ENCODE measurements at places on chromosomes 4 and X. TPM values are rescaled to one million over a fixed set of nuclear protein-coding genes. Genes with fewer than 3 reads are reported as not detected.
A peak's percentile ranks its signal among the peaks of the same experiment; 100 is the strongest.

Gene CYBB
- 13.0 TPM for total RNA-seq

Gene KCTD8
- total RNA-seq = 5.8 TPM

Gene BRS3
- not detected for total RNA-seq

Gene ACSL4
- 53.2 TPM for total RNA-seq

Gene FHDC1
- total RNA-seq = 26.2 TPM

Gene MAGEA11
- total RNA-seq = not detected

Gene CT83
- not detected for total RNA-seq

Gene CNOT6L
- 44.2 TPM for total RNA-seq

Gene ELOVL6
- total RNA-seq = 2.1 TPM

Gene GYPB
- total RNA-seq = not detected

GRCh38 chr4:154961263-154961662 lies 180.2 kb downstream of the RBM46 start:
- no peak for DNase-seq
- H3K27ac ChIP-seq = no peak overlapping the region
- peaks cover 4% of the 10 kb centered on the region for H3K4me1 ChIP-seq
- H3K4me3 ChIP-seq = no peak overlapping the region
- no peaks in the 10 kb centered on the region for H3K36me3 ChIP-seq
- H3K27me3 ChIP-seq = no peaks in the 10 kb centered on the region

GRCh38 chr4:127249066-127249766 lies 383.5 kb upstream of the INTU start:
- no peak for DNase-seq
- H3K4me3 ChIP-seq = no peak overlapping the region
- no peak overlapping the region for H3K27ac ChIP-seq
- no peaks in the 10 kb centered on the region for H3K4me1 ChIP-seq
- no peaks in the 10 kb centered on the region for H3K36me3 ChIP-seq

DNA sequence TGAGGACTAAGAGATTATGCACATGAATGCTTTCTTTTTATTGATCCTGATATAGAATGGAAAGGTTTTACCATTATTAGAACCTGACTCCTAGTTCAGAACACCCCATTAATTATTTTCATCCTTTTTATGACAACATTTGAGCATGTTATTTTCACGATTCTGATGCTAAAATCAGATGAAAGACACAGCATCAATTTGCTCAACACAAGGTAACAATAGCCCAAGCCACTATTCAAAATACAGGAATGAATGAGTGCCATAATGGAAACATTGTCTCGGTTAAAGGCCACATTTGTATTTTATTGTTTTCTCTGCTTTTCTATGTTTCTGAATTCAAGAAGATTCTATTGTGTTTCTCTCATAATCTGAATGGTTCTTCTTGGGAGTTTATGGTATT lies 126.3 kb upstream of the POF1B start:
- H3K4me1 ChIP-seq = no peaks in the 10 kb centered on the region
- H3K27ac ChIP-seq = no peak overlapping the region
- no peak overlapping the region for H3K4me3 ChIP-seq
- DNase-seq = no peak
- no peaks in the 10 kb centered on the region for H3K27me3 ChIP-seq

GRCh38 chrX:41245641-41246040 lies 88.3 kb upstream of the DDX3X start:
- no peak overlapping the region for H3K4me3 ChIP-seq
- H3K27ac ChIP-seq = peak overlapping the region; percentile 38
- H3K27me3 ChIP-seq = no peaks in the 10 kb centered on the region
- H3K36me3 ChIP-seq = no peaks in the 10 kb centered on the region

- H3K27me3 ChIP-seq = no peaks in the 10 kb centered on the region
- no peaks in the 10 kb centered on the region for H3K36me3 ChIP-seq
- no peak overlapping the region for H3K4me3 ChIP-seq
- no peak overlapping the region for H3K27ac ChIP-seq
- no peaks in the 10 kb centered on the region for H3K4me1 ChIP-seq
These were observed 46.7 kb downstream of the CXorf49B start for GRCh38 chrX:71809886-71810285.

- H3K36me3 ChIP-seq = no peaks in the 10 kb centered on the region
- no peaks in the 10 kb centered on the region for H3K27me3 ChIP-seq
- no peak overlapping the region for H3K4me3 ChIP-seq
- no peak for DNase-seq
These were observed 31.6 kb downstream of the SLC9A6 start for GRCh38 chrX:136016881-136017280.

- DNase-seq = no peak
- H3K4me3 ChIP-seq = no peak overlapping the region
- H3K36me3 ChIP-seq = no peaks in the 10 kb centered on the region
- H3K4me1 ChIP-seq = no peaks in the 10 kb centered on the region
These were observed 188.4 kb upstream of the CLNK start for GRCh38 chr4:10872833-10873517.

DNA sequence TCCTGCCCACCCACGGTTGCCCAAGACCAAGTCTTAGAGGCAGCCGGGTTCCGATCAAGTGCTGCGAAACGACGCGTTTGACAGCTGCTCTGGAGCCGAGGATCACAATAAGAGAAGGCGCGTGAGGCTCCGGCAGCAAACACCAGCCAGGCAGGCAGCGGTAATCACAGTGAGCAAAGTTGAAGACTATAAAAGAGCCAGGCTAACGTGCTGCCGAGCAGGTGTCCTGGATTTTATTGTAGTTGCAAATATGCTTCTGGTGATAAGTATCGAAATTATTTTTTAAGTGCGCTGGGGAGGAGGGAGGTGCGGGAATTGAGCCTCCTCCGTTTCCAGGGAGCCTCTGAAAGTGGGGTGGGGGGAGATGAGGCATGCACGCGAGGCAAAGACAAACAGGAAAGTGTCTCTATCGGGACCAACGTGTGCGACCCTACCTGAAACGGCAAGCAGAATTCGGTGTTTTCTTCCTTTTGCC lies 590 bp downstream of the GABRA2 start:
- H3K36me3 ChIP-seq = no peaks in the 10 kb centered on the region
- peaks cover 7% of the 10 kb centered on the region for H3K4me1 ChIP-seq
- no peak overlapping the region for H3K4me3 ChIP-seq
- peaks cover 7% of the 10 kb centered on the region for H3K27me3 ChIP-seq
- no peak overlapping the region for H3K27ac ChIP-seq

DNA sequence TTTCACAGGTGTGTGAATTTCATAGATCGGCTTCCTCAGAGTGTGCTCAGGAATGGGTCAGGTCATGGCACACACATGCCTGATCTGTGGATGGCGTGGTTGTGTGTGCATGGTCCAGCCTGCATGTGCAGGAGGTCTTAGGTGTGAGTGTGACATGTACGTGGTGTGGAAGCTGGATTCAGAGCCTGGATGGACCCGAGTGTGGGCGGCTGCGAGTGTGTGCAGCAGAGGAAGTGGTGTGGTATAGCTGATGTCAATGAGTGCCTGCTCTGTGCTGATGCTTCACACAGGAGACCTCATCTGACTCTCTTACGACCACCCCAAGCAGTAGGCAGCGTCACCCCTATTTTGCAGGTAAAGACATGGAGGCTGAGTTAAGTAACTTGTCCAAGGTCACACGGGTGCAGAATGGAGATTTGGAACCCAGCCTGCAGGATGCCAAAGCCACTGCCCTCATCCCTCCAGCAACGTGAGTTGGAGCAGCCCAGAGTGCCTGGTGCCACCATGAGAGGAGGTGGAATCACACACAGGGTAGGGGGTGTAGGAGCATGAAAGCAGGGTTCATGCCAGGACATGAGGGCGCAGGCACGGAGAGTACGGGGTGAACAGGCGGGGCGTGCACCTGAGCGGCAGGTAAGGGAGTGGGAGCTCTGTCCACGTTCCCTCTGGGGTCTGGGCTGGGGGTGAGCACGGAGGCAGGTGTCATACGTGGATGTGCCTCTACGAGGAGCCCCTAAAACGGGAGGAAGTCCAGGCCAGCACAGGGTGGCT lies 24.2 kb upstream of the C4orf50 start:
- no peaks in the 10 kb centered on the region for H3K4me1 ChIP-seq
- DNase-seq = no peak
- H3K4me3 ChIP-seq = no peak overlapping the region
- no peak overlapping the region for H3K27ac ChIP-seq
- H3K27me3 ChIP-seq = no peaks in the 10 kb centered on the region

- no peaks in the 10 kb centered on the region for H3K4me1 ChIP-seq
- DNase-seq = no peak
- H3K27ac ChIP-seq = no peak overlapping the region
- H3K27me3 ChIP-seq = no peaks in the 10 kb centered on the region
- no peak overlapping the region for H3K4me3 ChIP-seq
These were observed 10.7 kb upstream of the WDR17 start for GRCh38 chr4:176054942-176055341.

- DNase-seq = no peak
- no peak overlapping the region for H3K4me3 ChIP-seq
- H3K36me3 ChIP-seq = no peaks in the 10 kb centered on the region
- H3K27me3 ChIP-seq = no peaks in the 10 kb centered on the region
- H3K27ac ChIP-seq = no peak overlapping the region
- H3K4me1 ChIP-seq = no peaks in the 10 kb centered on the region
These were observed 21.8 kb upstream of the P2RY10 start for GRCh38 chrX:78923198-78924015.

- H3K4me1 ChIP-seq = peaks cover 14% of the 10 kb centered on the region
- peaks cover 15% of the 10 kb centered on the region for H3K36me3 ChIP-seq
- no peaks in the 10 kb centered on the region for H3K27me3 ChIP-seq
- DNase-seq = no peak
These were observed 934 bp upstream of the SEC31A start for GRCh38 chr4:82891707-82892466.

GRCh38 chr4:123216543-123216942 lies 180.1 kb upstream of the SPRY1 start:
- no peaks in the 10 kb centered on the region for H3K4me1 ChIP-seq
- no peak overlapping the region for H3K27ac ChIP-seq
- no peak for DNase-seq
- H3K27me3 ChIP-seq = no peaks in the 10 kb centered on the region
- H3K4me3 ChIP-seq = no peak overlapping the region

DNA sequence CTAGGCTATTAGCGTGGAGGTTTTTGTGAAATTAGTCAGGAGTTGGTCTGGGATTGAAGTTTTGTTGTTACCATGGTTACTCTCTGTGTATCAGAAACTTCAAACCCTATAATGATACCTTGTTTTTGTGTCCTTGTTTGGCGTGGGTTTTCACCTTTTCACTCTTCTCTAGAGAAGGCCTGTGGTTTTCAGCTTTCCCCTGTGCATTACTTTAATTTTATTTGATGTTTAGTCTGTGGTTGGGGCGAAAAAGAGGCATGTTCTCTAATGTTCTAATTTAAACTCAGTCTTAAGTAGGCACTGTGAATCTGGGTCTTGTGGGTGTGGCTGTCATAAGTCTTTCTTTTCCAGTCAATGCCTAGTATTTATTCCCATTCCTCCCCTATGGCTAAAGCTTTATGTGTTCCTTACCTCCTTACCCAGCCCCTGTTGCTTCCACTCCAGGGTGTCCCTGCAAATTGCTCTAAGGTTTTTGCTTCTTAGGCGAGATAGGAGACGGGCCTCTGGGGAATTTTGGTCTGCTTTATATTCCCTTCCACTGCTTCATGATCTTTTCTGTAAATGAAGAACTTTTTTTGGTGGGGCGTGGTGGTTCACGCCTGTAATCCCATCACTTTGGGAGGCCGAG lies 326.3 kb upstream of the ZCCHC13 start:
- no peaks in the 10 kb centered on the region for H3K27me3 ChIP-seq
- no peaks in the 10 kb centered on the region for H3K4me1 ChIP-seq
- DNase-seq = no peak
- H3K36me3 ChIP-seq = no peaks in the 10 kb centered on the region
- no peak overlapping the region for H3K4me3 ChIP-seq

- H3K36me3 ChIP-seq = no peaks in the 10 kb centered on the region
- no peak overlapping the region for H3K27ac ChIP-seq
- no peaks in the 10 kb centered on the region for H3K4me1 ChIP-seq
These were observed 10.8 kb downstream of the JAKMIP1 start for GRCh38 chr4:6189511-6189910.

DNA sequence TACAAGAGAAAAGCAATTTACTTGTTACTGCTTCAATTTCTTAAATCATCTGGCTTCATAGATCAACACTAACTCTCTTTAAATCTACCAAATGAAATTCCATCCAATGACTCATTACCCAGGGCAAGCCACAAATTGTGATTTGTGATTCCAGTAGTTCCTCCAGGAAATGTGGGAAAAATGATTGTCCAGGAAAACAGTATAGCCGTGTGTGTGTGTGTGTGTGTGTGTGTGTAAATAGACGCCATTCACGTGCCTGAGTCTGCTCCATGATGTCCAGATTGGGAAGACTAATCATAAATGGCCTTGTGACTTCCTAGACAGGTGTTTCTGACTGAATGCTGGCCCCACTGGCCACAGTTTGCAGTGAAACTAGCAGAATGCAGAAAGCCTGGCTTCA lies 121.3 kb downstream of the HS6ST2 start:
- H3K4me3 ChIP-seq = no peak overlapping the region
- DNase-seq = no peak

DNA sequence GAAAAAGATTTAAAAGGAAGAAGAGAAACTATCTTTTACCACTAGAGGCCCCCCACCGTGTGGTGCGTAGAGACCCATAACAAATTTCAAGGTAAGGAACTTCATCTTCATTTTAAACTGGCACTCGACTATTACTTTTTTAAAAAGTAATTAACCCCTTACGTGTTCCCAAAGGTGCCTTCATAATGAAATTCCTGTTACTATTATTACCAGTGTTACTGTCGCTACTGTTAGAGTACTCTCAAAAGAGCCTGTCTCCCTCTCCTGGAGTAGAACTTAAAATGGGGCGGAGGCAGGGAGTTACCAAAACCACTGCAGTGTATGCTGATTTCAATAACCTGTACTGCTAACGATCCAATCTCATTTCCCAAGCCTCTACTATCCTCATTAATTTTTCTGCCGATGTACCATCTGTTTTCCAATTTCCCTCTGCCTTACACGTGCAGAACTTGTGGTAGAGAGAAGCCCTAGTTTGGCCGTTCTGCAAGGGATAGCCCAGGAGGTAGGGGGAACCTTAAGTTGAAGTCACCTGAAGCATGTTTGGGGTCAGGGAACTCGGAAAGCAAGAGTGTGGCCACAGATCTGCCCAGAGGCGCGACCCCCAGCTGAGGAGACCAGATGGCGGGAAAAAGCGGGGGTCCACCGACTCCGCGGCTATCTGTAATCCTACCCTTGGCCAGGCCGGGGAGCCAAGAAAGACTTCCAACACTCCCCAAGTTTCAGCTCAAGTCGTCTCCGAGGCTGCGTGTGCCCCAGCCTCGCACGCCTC lies 720 bp upstream of the STK26 start:
- no peak for DNase-seq
- H3K4me1 ChIP-seq = no peaks in the 10 kb centered on the region
- H3K27ac ChIP-seq = no peak overlapping the region
- H3K36me3 ChIP-seq = no peaks in the 10 kb centered on the region
- H3K27me3 ChIP-seq = no peaks in the 10 kb centered on the region

DNA sequence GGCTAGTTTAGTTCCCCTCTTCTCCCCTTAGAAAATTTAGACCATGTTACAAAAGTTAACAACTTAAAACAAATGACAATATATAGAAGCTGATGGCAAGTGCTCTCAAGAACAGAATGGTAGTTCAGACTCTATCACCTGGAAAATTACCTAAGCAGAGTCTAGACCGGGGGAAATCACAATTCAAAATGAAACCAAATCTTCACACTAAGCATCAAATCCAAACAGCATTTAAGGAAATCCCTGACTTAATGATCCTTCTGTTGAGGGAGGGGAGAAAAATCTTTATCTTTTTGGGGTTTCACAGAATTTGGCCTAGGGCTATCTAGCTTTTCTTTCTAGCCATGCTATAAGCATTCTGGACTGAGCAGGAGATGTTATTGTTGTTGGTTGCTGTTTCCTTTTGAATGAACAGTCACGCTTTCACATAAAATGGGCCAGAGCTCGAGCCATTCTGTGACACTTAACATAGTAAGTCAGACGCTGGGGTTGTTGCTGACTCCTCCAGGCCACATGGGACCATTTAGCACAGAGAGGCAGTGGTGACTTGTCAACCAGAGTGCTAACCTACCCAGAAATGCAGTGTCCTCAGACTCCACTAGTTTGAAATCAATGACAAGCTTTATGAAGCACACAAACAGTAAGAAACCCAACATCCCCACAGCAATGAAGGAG lies 16.0 kb upstream of the LSM6 start:
- H3K4me1 ChIP-seq = no peaks in the 10 kb centered on the region
- DNase-seq = no peak
- H3K27me3 ChIP-seq = no peaks in the 10 kb centered on the region
- no peaks in the 10 kb centered on the region for H3K36me3 ChIP-seq
